ENCODE measurements at places on chromosomes 3 and 15.

DNA sequence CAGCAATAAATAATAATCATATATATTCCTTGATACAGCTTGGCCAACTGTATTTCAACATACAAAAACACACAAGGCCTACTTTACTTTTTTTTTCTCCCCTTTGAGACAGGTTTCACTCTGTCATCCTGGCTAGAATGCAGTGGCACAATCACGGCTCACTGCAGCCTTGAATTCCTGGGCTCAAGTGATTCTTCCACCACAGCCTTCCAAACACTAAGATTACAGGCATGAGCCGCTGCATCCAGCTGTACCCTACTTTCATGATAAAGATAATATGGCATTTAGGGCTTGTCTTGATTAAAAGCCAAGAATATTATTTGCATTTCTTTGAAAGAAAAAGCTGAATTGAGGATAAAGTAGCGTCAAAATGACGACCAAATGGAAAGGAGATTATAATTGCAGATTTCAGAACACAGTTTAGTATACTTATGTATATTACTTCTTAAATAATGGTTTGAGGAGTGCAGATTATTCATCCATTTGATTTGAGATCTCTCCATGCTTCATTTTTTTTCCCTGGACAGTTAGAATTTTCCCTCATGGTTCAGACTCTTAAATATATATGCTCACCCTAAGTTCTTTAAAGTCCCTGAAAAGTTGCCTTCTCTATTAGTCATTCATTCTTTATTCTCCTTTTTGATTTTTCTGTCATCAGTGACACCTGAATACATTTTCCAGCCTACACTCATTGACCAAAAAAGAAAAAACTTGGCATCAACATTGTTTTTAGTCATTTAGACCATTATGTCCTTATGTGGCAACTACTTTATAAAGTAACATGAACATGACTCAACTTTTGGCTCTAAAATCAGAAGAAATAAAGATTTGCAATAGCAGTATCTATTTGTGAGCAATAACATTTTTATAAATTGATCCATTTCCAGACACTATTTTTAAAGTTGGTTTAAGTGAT lies 48.5 kb upstream of the MLF1 start:
- DNase-seq = no peak

- no peak for DNase-seq
These were observed 4.3 kb upstream of the NR2C2 start for GRCh38 chr3:14943042-14943441.

- DNase-seq = peak; percentile 64
These were observed 59.7 kb downstream of the NOX5 start for GRCh38 chr15:69074001-69074842.

DNA sequence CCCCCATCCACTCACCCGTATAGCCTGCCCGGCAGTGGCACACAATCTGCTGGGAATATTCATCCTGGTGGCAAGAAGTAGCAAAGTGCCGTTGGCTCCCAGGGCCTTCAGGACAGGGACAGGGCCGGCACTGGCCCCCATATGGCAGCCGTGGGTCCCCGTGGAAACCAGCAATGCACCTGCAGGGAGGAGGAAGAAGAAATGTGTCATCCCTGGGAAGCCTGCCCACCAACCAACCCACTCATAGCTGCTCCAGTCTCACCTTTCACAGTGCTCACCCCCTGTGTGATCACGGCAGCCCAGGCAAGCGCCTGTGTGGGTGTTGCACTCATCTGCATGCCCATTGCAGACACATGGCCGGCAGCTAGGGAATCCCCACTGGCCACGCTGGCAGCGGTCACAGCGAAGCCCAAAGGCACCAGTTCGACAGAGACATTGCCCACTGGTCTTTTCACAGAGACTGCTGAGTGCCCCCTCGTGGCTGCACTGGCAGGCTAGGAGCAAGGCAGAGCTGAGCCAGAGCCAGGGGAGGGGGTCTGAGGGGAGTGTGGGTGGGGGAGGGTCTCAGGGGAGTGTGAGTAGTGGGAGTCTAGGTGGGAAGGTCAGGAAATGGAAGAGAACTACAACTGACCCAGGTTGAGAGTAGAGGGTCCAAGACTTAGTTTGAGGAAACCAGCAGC lies 4.5 kb upstream of the USP19 start:
- DNase-seq = no peak

DNA sequence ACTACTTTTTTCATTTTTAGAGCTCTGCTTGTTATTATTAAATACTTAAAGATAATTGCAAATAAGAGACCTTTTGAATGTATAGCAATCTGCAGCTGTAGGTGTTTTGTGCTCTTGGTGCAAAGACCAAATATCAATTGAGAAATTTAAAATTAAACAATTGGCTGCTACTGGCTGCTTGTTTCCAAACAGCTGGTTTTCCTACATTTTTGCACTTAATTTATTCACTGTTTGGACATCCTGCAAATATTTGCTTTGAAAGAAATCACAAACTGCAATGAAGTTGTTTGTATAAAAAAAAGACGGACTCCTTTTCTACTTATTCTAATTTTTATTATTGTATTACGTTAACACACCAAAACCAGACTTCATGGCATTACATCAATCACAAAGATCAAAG lies 35.6 kb downstream of the MED12L start:
- no peak for DNase-seq

DNA sequence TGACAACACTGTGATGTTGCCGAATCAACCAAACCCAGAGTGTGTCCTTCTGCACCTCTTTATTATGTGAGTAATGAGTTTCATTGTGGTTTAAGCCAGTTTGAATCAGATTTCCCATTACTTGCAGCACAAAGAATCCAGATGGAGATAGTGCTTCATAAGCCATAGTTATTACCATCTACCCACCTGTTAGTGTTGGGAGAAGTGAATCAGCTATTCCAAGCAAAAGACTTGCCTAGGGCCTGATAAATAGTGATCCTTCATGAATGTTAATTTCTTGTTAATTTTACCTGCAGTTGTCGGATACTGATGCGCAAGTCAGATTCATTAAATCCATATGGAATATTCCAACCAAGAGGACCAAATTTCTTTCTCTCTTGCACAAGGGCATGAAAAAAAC lies 21.7 kb upstream of the ASB14 start:
- DNase-seq = no peak

DNA sequence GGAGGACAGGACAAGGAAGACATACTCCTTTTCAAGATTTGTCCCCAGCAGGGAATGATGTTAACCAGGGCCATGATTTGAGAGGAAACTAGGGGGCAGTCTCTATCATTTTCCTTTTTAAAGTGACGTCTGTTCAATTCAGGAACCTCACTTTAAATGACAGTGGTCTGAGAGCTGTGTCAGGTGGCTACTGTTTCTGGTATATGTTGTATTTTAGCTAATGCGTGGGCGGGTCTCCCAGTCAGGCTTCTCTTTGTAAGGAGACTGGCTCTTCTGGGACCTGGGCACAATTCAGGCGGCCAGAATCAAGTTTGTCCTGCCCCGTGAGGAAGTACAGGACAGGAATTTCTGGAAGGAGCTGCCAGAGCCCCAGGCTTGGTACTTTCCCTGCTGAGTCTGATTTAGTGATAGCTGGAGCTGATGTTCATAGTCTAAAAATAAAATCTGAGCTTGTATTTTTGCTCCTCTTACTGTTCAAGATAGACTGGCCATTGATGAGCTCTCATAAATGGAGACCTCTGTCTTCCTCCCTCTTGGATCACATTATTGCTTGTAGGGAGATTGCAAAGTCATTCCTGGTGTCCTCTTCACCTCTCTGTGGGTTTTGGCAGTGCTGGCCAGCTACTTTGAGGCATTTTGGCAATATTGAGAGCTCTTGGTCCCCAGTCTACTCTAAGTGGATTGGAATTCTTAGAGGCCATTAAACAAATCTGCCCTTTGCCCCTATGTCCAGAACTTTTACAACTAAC lies 25.6 kb downstream of the SQOR start:
- DNase-seq = no peak

DNA sequence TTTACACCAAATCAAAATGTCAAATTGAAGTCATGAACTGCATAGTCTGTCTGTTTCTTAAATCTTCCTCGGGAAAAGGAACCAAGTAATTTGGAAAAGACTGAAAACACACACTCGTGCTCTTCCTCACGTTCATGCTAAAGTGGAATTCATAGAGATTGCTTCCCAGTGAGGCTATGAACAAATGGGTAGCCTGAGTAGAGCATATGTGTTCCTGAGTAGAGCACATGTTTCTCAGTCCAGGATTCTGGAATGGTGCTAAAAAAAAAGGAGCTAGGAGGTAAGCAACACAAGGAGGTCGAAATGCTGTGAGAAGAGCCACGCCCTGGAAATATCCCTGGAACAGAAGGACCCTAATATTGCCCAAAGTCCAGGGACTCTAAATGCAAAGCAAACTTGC lies 494.2 kb upstream of the THBS1 start:
- no peak for DNase-seq

GRCh38 chr3:147872568-147872967 lies 463.4 kb downstream of the ZIC1 start:
- no peak for DNase-seq

- peak; percentile 9 for DNase-seq
These were observed 45.6 kb downstream of the NMD3 start for GRCh38 chr3:161266731-161267150.

- no peak for DNase-seq
These were observed 206.6 kb downstream of the TLE3 start for GRCh38 chr15:69891070-69891536.

GRCh38 chr15:101522621-101523559 lies 33.4 kb upstream of the PCSK6 start:
- no peak for DNase-seq

DNA sequence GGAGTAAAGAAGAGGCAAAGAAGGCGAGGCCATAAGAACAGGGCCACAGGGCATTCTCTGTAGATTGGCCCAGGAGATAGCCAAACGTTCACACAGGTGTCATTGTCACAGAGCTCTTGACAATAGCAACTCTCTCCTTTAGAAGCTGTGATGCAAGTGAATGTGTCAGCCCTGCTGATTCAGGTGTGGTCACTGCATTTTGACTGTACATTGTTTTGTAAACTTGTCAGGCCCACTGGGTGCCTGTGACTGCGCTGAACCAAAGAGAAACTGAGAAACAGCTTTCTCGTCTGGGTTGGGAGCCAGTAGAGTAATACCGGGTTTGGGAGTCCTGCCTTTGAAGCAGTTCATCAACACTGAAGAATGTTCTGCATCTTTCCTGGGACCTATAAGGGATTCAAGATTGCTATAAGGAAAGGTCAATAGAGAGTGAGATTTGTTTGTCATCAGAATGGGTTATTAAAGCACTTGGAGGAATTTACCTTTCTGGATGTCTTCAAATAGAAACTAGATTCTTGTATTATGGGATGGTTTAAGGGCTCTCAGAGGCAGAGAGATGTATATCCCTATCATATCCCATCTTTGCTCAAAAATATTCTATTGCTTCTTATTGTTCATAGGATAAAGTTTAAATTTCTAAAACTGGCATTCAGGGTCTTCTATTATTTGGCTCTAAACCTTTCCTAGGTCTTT lies 45.4 kb downstream of the TMEM45A start:
- DNase-seq = no peak

- no peak for DNase-seq
These were observed 13.3 kb downstream of the CORO2B start for GRCh38 chr15:68592054-68592453.

- DNase-seq = no peak
These were observed 204.2 kb upstream of the ONECUT1 start for GRCh38 chr15:52994290-52994689.

GRCh38 chr3:138347960-138348753 lies at the start of gene MRAS:
MRAS (plus strand) TSS chr3:138348579; CDS start chr3:138372884, 24,305 bp downstream.
- DNase-seq = no peak

DNA sequence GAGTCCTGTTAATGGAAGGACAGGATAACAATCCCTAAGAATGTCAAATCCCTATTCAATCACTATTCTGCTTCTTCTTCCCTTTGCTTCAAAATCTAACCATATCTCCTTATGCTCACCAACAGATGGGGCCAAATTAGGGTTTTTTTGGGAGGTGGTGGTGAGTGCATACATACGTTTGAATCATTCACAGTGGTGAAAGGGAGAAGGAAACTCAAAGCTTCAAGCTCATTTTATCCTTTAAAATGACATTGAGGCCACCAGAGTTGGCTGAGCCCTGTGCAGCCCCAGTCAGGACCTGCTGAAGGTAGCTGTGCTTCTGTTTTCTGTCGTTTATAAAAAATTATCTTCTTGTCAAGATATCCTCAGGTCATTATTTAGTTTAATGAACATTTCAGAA lies 607.5 kb upstream of the AGTR1 start:
- DNase-seq = no peak

GRCh38 chr3:151362751-151363174 lies 21.8 kb downstream of the P2RY12 start:
- DNase-seq = no peak

DNA sequence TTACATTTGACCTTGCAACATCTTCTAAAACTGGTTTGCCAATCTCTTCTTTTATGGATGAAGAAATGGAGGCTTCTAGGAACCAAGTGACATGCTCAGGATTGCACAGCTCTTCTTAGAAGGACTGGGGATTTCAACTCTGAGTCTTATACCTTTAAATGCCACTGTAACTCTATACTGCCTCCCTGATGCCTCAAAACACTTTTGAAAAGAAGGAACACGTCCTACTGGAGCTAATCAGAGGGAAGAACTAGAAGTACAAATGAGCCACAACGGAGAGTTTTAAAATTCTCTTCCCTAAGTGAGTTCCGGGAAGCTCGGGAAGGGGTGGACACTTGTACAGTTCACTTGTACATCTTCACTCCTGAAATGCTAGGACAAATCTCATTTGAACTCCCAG lies 949 bp upstream of the MITF start:
- no peak for DNase-seq

- DNase-seq = no peak
These were observed 165.4 kb upstream of the AGTR1 start for GRCh38 chr3:148532326-148532725.

DNA sequence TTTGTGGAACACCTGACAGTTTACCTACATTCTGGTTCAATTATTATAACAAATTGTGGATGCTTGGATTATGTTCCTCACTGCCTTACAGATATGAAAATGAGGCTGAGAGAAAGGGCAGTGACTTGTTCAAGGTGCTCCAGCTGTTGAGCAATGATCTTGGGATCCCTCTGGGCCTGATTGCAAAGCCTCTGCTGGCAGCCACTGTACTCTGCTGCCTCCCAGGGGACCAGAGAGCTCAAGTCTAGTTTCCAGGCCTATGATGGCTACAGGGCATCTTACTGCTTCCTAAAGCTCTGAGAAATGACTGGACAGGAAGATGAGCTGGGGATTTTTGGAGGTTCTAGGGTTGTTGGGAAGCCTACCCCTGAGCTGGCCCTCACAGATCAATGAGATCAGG lies 2.3 kb upstream of the SHC4 start:
- DNase-seq = no peak

- no peak for DNase-seq
These were observed 28.6 kb upstream of the CLSTN2 start for GRCh38 chr3:139906418-139906817.

GRCh38 chr3:55888282-55888885 lies 401.3 kb upstream of the WNT5A start:
- DNase-seq = no peak

- DNase-seq = peak; percentile 34
These were observed 6.0 kb downstream of the MUC13 start for GRCh38 chr3:124928333-124929202.

DNA sequence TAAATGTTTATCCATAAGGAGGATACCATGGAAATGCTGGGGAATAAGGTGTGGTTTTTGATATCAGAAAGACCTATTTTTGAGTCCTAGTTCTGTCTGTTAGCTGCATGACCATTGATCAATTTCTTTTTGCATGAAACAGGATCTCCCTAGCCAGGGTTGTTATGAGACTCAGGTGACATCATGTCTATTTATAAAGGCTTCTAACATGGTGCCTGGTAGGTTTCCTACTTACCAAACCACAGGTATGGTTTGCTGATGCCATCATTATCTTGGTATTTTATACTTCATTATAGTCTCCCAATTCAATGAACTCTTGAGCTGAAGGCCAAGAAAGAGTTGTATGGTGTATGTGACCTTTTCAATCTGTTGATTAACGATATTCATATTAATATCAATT lies 144.0 kb downstream of the CLSTN2 start:
- no peak for DNase-seq
